Sciatic nerve (tissue), 2 donors: ENCODE measurements at places on chromosomes 3 and 15. TPM values are rescaled to one million over a fixed set of nuclear protein-coding genes. Genes with fewer than 3 reads are reported as not detected.

Gene LSAMP
- total RNA-seq = 5.3 TPM

Gene SLC51B
- total RNA-seq = 0.53 TPM

Gene COLQ
- total RNA-seq = 6.3 TPM

Gene RYR3
- total RNA-seq = 18.5 TPM

Gene CD80
- total RNA-seq = 1.6 TPM

Gene BNC1
- 0.58 TPM for total RNA-seq

Gene RGMA
- total RNA-seq = 47.1 TPM

GRCh38 chr15:72491768-72492167 lies 17.6 kb downstream of the ARIH1 start:
- DNase-seq = no peak

DNA sequence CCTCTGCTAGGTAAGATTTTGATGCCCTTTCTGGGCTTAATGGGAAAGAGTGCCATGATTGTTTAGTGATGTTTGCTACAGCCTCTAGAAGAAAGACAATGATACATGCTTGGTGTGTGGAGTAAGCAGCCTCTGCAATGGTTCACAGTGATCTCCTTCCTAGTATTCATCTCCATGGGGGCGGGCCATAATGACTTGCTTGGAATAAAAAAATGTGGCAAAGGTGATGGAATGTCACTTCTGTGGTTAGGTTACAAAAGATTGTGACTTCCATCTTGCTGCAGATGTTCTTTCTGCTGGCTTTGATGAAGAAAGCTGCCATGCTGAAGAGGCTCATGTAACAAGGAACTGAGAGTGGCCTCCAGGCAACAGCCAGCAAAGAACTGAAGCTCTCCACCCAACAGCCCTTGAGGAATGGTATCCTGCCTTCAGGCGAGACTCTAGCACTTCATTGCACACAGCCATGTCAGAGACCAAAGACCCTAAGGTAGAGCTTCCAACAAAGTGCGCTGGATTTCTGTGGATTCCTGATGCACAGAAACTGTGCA lies 139.1 kb upstream of the LRIG1 start:
- DNase-seq = no peak

- DNase-seq = no peak
Measured at GRCh38 chr3:5616873-5617272, 429.4 kb downstream of the EDEM1 start.

- DNase-seq = no peak
Measured at GRCh38 chr3:140092848-140093536, 158.0 kb downstream of the CLSTN2 start.

- no peak for DNase-seq
Measured at GRCh38 chr3:32557640-32558352, 12.9 kb downstream of the DYNC1LI1 start.

DNA sequence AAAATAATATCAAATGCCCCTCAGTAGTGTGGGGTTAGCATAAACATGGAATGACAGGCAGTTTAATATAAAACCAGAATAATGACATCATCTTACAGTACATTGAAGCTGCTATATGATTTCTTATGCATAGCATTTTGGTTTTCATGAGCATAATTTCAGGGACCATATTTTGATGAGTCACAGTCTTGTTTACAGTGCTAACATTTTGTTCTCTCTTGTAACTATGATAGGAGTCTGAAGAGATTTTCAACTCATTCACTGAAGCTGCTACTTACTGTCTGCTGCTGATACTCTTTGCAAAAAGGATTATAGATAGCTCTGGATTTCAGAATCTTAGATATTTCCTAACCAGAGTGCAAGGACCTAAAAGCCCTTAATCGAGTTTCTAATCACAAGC lies 92.6 kb upstream of the CCDC54 start:
- no peak for DNase-seq

DNA sequence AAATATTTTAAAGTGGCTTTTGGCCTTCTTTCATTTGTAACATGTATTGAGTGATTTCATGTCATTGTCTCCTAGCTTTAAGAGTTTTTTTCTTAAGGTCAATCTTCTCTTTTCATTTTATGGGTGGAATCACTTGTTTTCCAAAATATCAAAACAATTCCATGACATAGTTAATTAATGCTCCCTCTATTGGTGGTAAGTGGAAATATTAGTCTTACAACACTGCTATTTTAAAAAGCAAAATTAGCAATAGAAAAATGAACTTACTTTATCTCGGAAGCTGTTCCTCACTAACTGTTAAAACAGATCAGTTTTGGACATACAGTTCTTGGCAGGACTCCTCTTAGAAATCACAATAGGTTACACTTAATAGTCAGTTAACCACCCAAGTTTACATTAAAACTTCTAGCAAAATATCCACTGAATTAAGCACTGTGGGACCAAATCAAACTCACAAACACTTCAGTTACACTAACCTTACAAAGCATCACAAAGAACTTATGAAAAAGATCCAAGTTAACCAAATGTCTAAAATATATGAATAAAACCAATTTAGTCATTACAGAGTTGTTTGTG lies 42.4 kb downstream of the TIGIT start:
- no peak for DNase-seq

DNA sequence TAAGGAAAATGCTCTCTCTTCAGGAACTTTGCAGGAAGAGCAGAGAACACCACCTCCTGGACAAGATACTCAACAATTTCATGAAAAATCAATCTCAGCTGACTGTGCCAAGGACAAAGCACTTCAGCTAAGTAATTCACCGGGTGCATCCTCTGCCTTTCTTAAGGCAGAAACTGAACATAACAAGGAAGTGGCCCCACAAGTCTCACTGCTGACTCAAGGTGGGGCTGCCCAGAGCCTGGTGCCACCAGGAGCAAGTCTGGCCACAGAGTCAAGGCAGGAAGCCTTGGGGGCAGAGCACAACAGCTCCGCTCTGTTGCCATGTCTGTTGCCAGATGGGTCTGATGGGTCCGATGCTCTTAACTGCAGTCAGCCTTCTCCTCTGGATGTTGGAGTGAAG lies 200.5 kb downstream of the AKAP13 start:
- DNase-seq = no peak

DNA sequence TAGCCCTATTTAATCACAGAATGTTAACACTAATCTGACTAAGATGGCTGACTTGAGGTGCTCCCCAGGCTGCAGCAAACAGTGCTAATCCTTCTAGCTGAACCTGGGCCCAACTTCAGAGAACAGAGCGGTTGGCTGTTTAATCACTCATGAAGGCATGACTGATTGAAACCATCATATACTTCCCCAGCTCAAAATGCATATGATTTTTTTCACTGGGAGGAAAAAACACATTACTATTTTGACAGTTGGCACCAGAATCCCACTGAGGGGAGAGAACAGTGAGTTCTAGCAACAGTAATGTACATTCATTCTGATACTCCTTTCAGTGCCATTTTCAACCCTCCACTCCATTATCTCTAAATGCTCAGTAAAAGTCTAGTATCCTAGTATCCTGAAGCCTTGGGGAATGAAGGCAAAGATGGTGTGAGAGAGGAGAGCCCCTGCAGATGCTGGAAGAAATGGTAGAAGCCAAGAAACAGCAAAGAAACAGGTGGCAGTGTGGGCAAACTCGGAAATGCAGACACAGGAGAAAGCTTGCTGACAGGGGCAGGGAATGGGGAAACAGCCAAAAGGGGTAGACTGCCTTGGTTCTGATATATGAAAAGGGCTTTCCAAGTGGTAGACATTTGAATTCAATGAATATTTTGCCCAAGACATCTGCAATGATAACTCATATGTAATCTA lies 34.4 kb upstream of the CASR start:
- DNase-seq = no peak

- DNase-seq = no peak
Measured at GRCh38 chr15:66085128-66085527, 168.4 kb downstream of the MEGF11 start.
